HEK293T (cell line): ENCODE measurements at places on chromosomes 16 and 17.

GRCh38 chr17:66330646-66331037 is 28.2 kb downstream of the PRKCA start:
- no peak for DNase-seq

DNA sequence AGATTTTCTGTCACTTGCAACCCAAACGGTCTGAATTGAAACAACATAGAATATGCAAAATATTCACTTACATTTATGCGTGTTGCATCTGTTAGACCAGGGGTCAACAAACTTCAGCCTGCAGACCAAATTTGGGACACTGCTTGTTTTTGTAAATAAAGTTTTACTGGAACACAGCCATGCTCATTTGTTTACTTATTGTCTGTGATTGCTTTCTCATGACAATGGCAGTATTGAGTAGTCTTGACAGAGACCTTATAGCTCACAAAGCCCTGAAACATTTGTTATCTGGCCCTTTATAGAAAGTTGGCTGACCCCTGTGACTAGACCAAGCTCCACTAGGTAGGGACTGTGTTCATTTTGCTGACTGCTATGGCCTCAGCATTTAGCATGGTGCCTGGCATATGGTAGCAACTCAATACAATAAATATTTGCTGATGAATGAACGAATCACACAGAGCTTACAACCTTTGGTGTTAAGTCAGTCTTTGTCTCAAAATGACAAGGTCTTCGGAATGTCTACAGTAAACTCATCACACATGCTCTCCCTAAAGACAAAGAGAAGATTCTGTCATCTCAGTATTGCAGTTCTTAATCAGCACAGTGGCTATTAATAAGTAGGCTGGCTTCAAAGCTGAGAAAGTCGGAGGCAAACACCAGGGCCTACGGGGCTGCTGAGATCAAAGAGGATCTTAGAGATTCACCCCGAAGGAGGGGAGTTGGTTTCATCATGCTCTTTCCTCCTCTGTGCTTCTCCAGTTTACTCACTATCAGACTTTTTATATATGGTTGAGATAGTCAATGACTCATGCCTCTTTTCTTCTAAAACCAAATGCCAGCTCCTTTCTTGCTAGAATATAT is 95.2 kb upstream of the AXIN2 start:
- no peak for DNase-seq

- peak; percentile 67 for DNase-seq
Observed at GRCh38 chr17:17890773-17891759, 54.3 kb upstream of the SREBF1 start.

DNA sequence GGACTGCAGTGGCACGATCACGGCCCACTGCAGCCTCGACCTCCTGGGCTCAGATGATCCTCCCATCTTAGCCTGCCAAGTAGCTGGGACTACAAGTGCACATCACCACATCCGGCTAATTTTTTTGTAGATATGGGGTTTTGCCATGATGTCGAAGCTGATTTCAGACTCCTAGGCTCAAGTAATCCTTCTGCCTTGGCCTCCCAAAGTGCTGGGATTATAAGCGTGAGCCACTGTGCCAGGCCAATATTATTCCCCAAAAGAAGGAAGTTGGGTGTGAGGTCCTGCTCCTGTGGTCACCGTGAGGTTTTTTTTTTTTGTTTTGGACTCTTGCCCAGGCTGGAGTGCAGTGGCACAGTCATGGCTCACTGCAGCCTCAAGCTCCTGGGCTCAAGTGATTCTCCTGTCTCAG is 1.5 kb downstream of the AMZ2 start:
- DNase-seq, result no peak

DNA sequence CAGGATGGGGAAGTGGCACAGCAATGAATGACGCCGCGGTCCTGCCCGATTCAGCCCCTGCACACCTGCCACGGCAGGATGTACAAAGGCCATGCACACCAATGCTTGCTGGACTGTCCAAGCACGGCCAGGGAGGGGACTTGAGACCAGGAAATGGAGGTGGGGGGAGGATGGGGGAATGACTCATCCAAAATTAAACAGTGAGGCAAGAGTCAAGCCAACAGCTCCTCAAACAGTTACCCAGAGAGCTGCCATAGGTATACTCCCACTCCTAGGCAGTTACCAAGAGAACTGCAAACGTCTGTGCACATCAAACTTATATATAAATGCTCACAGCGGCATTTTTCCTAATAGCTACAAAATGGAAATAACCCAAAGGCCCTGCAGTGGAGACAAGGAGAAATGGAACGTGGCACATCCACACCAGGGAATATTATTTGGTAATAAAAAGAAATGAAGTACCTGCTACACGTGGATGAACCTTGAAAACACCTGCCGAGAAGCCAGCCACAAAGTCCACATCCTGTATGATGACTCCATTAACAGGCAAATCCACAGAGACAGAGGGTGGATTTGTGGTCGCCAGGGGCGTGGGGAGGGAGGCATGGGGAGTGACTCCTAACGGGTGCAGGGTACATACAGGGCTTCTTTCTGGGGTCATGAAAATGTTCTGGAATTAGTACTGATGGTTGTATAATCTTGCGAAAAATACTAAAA is 54.1 kb downstream of the VAC14 start:
- no peak for DNase-seq

DNA sequence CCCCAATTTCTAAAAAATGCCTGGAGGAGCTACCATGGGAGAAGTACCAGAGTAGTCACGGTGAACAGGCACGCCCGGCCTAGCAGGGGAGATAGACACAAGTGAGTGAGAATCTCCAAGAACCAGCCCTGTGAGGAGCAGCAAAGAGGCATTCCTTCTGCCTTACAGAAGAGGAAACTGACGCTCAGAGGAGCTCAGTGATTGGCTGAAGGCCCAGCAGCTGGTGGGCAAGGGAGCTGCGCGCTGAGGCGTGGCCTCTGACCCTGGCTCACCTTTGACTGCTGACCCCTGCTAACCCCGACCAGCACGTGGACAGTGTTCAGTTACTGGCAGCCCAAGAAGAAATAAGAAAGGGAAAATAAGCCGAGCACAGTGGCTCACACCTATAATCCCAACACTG is 1.8 kb downstream of the C16orf96 start:
- no peak for DNase-seq

DNA sequence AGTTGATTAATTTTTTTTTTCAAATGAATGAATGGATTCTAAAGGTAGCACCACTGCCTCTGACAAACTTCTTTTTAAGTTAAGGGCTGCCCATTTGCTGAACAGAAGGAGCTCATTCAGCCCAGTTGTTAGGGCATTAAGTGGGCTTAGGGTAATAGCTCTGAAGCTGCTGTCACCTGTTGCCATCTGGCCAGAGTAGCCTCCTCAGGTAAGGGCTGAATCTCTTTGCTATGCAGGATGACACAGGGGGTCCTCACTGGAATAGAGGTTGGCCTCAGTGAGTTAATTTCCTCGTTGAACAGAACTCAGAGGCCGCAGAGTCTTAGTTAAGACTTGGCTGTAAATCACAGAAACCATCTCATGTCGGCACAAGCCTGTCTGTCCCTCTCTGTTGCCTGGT is 232.8 kb downstream of the CCDC182 start:
- no peak for DNase-seq

DNA sequence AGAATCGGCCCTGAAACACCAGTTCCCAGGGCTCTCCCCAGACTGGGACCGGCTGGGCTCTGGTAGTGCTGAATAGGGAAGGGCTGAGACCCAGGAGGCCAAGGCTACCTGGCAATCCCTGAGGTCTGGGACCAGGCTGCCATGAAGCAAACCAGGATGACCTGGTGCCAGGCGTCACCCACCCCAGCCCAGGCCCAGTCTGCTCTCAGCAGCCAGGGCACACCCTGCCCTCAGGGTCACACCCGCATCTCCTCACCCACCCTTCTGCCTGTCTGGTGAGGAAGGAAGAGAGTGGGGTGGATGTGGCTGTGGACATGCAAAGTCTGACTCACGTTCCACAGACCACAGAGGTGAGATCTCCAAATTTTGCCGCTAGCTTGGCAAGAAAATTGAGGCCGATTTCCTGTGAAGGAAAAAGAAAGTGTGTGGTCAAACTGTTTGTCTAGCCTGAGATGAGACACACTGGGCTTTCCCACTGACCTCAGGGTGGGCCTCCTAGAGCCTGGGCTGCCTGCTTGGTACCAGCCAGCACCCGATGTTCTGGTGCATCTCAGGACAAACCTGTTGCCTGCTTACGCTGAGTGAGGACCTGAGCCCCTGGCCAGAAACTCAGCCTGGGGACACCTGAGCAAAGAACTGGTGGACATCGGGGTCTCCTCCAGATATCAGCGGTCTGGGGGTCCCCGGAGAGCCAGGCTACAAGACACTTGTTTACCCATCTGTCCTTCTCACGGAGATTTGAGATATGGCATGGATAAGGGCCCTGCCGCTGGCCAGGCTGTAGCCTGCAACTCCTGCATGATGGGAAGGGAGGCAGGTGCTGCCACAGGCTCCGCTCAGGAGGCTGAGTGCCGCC is 6.3 kb upstream of the RAB37 start:
- no peak for DNase-seq

- no peak for DNase-seq
Observed at GRCh38 chr17:15782866-15783265, 50.8 kb downstream of the TBC1D26 start.

- DNase-seq, result no peak
Observed at GRCh38 chr17:55124730-55125360, 139.9 kb upstream of the HLF start.

- no peak for DNase-seq
Observed at GRCh38 chr17:28166478-28166877, 124.0 kb downstream of the NLK start.

GRCh38 chr17:2965621-2966595 is 97.5 kb downstream of the OR1D5 start:
- DNase-seq, result no peak

DNA sequence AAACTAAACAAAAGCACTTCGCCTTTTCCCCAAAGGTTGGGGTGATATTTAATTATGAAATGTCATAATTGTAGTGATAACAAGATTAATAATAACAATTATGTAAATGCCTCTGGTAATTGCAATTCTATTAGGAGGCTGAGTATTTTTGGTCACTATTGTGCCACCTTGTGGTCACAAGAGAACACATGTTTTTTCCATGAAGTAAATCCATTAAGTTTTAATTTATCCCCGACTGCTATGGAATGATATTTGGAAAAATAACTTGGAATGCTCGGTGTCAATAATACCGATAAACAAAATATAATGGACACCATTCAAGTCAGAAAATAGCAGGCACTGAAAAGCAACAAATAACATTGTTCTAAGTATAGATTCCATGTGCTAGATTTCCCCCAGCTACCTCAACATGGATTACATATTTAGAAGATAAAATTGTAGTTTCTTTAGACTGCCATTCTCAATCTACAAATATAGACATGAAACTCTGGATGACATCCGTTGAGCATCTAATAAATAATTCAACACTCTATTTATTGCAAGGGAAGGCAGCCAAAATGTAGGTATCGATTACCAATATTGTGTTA is 25.0 kb upstream of the KCNJ2 start:
- DNase-seq, result no peak

DNA sequence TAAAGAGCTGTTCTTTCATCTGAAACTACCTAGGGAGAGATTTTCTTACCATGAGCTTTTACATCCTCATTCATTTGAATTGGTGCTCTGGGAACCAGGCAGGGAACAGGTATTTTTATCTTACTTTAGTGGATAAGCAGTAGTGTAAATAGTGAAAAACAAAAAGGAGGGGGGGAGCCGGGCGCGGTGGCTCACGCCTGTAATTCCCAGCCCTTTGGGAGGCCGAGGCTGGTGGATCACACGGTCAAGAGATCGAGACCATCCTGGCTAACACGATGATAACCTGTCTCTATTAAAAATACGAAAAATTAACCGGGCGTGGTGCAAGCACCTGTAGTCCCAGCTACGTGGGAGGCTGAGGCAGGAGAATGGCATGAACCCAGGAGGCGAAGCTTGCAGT is 41.0 kb downstream of the HOXB1 start:
- no peak for DNase-seq

GRCh38 chr16:8798174-8798527 is 512 bp downstream of the PMM2 start:
- DNase-seq, result no peak

DNA sequence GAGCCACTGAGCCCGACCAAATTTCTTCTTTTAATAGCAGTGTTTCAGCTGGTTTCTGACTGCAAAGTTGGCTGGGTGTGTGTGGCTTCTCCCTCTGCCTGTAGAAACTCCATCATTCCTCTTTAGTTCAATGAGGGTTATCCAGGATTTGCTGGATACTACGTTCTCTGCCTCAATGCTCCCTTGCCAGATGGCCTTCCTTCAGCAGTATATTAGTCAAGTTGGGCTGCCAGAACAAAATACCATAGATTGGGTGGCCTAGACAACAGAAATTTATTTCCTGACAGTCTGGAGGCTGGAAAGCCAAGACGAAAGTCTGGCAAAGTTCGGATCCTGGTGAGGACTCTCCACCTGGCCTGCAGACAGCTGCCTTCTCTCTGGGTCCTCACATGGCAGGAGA is 103.7 kb downstream of the NOG start:
- no peak for DNase-seq

GRCh38 chr17:45087978-45088377 is 26.9 kb downstream of the NMT1 start:
- DNase-seq, result no peak

DNA sequence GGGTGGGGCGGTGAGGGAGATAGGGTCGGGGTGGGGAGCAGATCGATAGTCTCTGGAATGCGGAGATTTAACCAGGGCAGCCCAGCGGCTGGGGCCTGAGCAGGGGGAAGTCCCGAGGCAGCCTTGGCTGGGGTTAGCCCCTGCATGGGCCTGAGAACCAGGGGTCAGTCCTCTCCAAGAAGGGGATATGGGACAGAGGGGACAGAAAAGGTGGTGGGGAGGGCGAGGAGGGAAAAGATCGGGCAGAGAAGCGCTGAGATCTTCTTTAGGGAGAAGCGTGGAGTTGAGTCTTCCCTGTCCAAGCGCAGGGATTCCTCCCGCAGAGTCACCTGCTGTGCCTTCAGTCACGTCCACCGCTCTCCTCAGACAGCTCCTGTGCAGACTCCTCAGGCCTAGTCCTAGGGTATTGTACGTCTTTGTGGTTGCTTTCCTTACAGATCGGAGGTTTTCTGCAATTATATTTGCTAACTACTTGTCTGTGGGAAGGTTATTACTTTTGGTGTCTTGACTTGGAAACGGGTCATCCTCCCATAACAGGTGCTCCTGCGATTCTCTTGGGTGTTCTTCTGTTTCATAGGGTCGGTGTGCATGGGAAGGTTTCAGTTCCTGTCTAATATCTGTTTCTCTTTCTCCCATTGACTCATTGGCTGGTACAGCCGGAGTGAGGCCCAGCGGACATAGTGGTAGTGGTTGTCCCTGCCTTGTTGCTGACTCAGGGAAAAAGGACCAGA is 952 bp downstream of the CD300A start:
- DNase-seq, result no peak

- DNase-seq, result no peak
Observed at GRCh38 chr16:10121897-10122425, 60.3 kb downstream of the GRIN2A start.

GRCh38 chr17:61385577-61386236 is 13.9 kb upstream of the TBX2 start:
- DNase-seq, result no peak

DNA sequence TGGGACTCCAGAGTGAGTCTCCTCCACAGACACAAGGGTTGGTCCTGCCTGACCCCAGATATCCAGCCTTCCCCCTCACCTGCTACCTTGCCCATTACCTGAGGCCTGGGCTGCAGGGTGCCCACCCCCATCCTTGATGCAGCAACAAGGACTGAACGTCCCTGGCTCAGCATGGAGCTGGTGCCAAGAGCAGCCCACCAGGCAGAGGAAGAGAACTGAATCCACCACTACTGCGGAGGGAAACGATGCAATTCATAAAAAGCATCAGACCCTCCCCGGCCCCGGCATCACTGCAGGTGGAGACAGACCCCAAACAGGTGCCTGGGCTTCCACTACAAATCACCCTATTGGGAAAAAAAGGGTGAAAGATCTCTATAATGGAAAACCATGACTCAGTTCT is 131.0 kb upstream of the TNRC6C start:
- no peak for DNase-seq

- no peak for DNase-seq
Observed at GRCh38 chr17:82241926-82242697, 13.3 kb downstream of the SLC16A3 start.
